ENCODE measurements at places on chromosomes 3 and 15.
A peak's percentile ranks its signal among the peaks of the same experiment; 100 is the strongest.

DNA sequence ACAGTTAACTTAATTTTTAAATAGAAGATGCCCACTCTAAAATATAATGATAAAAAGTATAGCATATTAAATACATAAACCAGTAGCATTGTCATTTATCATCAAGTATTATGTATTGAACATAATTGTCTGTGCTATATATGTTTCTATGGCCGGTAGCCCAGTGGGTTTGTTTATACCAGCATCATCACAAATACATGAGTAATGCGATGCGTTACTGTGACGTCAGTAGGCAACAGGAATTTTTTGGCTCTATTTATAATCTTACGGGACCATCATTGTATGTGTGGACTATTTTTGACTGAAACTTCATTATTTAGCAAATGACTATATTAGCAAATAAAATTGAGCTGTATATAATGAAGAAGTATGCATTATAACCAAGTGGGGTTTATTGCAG, 82.1 kb downstream of the FLNB start:
- DNase-seq = no peak

DNA sequence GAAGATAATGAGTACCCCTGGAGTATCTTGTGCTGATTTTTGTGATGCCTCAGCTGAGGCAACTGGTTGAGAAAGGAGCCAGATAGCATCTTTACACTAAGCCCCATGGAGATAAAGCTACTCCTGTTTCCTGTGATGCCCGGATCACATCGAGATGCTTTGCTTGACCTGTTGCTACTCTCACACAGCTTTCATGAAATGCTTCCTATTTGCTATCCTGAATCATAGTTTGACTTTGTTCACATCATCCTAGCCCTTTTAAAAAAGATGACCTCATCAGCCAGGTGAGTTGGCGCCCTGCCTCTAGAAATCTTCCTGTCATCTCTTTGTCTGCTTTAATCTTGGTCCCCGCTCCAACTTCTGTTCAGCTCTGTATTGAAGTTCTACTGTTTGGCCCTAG, 409.6 kb upstream of the TBL1XR1 start:
- no peak for DNase-seq

DNA sequence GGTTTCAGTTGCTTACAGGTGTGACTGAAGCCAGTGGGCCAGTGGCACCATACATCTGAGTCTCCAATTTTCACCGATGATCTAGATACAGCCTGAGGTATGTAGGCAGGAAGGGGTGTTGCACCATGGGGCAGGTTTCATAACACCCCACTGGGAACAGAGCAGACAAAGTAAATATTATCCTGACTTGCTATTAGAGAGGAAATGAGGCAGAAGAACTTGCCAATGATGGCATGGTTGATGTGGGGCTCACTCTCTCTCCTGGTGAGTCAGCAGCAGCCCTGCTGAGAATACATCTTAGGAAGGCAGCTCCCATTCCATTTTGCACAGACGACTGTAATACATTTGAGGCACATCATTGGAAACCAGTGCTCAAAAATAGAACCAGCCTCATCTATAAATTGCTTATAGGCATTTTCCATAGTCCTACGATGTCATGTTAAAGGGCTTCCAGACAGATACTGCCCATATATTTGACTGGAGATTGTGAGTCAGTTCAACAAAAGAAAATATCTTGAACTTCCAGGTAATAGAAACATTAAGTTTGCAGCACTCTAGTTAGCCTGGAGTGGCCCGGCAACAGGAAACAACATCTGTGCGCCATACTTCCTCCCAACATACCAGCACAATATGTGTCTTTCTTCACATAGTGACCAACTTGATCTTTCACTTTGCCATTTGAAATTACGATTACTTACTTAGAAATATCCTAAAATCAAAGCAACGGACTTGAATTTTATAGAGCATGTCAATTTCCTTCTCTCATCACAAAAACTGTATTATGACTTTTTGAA, 175.5 kb downstream of the NECTIN3 start:
- peak; percentile 68 for DNase-seq

- no peak for DNase-seq
Observed at GRCh38 chr15:26867200-26868007, 542 bp downstream of the GABRA5 start.

GRCh38 chr3:2655229-2655701, 454.9 kb downstream of the IL5RA start:
- DNase-seq = no peak

DNA sequence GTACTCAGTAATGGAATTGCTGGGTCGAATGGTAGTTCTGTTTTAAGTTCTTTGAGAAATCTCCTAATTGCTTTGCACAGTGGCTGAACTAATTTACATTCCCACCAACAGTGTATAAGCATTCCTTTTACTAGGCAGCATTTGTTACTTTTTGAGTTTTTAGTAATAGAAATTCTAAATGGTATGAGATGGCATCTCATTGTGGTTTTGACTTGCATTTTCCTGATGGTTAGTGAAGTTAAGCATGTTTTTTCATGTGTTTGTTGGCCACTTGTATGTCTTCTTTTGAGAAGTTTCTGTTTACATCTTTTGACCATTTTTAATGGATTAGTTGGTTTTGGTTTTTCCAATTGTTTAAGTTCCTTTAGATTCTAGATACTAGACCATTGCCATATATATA, 28.4 kb downstream of the TP63 start:
- no peak for DNase-seq

- DNase-seq = no peak
Observed at GRCh38 chr3:108518895-108519294, 8.5 kb upstream of the MYH15 start.

- DNase-seq = no peak
Observed at GRCh38 chr3:85667744-85668143, 709.0 kb downstream of the CADM2 start.

DNA sequence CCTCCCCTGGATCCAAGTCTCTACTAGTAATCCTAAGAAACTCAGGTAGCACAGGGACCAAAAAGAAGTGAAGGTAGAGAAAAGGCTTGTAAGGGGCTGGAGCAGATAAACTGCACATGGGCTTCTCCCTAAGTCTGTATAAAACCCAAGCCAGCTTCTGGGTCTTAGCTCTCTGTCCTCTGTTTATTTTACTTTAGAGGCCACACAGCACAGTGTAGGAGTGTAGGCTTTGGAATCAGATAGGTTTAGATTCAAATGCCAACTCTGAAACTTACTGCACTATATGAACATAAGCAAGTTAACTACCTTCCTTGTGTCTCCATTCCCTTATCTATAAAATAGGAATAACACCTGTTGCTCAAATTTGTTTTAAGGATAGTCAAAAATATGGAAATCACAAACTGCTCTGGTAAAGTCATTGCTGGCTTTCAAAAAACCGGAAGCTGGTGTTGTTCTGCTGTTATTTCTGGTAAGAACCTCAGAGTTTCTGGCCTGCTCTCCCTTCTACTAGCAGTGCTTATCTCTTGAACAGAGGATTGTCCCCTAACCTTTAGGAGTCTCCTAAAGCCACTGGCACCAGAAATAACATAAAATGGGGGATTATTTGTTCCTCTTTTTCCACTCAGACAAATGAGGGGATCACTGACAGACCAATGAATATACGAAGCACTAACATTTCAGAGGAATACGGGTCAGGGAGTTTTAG, 33.8 kb downstream of the PIK3R4 start:
- DNase-seq = no peak

DNA sequence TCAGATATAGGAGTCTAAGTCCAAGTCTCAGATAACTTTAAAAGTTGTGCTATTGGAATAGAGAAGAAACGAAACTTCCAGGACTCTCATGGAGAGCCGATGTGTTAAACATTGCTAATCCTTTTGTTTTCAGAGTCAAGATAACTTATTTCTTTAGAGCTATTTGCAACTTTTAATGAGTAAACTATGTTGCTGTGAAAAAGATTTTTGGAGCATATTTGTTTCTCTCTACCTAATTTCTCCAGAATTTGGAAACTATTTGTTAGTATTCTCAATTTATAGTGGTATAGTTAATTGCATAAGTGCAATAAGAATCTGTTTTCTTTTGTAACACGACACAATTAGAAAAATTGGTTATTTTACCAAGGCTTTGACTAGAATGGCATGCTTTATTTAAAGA, 588.9 kb downstream of the NTRK3 start:
- DNase-seq = no peak

- no peak for DNase-seq
Observed at GRCh38 chr15:29034593-29035335, 149.0 kb downstream of the APBA2 start.
